Fibroblast of lung (primary cell): ENCODE measurements at places on chromosomes 11 and 22.

DNA sequence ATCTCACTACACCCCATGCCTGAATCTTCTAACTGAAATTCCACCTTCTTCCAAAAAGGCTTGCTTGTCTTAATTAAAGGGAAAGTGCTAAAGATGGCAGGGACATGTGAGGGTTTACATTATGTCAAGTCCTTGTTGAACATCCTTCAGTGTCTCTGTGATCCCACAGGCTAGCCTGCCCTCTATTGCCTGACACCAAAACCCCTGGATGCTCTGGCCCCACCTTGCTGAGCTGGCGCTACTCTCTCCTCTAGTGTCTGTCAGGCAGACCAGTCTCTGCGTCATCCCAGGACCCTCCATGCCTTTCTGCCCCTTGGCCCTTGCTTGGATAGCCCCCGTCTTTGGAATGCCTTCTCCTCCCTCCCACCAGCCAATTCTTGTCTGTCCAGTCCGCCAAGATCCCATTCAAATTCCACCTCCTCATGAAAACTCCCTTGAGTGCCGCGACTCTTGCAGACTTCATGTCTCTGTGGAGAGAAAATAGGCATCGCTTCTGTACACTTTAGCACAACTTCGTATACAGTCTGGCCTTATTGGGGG is 69.3 kb downstream of the PKNOX2 start:
- no peak for DNase-seq

DNA sequence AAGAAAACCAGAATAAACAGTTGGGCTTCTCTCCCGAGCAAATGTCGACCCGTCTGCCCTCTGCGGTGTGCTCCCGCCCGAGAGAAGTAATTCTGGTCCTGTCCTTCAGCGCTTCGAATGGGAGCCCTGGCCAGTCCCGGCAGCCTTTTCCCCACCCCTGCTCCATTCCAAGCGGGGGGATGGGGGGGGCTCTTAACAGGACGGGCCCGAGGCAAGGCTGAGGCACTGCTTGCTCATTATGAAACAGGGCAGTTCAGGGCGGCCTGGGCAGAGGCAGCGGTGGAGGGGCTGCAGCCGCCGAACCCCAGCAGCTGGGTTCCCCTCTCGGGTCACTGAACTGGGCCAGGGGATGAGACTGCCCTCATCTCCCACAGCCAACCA is 9.1 kb downstream of the BACE1-AS start:
- peak; percentile 69 for DNase-seq

GRCh38 chr11:13358596-13359270 is 81.1 kb downstream of the BMAL1 start:
- peak; percentile 33 for DNase-seq

DNA sequence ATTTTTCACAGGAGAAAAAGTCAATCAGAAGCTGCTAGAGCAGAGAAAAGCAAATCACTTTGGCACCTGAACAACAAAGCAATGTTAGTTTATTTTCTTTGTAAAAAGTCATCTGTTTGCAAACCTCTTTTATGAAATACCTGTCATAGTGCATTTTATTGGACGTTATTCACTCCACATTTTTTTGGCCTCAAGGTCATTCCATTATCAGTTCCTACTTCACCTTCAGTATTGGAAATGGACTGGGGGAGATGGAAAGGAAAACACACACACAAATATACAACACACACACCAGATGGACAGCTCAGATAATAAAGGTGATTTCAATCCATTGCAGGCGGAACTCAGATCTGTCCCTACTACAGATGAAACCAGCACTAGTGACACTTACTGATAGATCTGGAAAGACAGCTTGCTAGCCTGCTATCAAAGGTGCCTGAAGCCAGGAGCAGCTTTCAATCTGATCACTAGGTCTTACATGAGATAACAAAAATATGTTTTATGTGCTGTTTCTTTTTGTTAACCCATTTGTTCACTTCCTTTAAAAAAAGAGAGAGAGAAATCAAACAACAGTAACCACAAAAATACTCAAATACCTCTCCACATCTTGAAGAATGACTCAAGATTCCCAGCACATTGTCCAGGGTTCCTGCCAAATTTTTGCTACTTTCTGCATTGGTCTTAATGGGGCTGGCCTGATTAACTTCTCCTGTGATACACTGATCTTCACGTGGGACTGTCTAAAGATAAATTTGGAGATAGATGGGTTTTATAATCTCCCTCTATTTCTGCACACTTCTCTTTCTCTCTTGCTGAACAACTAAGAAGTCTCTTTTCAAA is 844.3 kb upstream of the TENM4 start:
- DNase-seq = peak; percentile 84

GRCh38 chr22:37240240-37240940 is 3.7 kb downstream of the RAC2 start:
- DNase-seq = no peak

DNA sequence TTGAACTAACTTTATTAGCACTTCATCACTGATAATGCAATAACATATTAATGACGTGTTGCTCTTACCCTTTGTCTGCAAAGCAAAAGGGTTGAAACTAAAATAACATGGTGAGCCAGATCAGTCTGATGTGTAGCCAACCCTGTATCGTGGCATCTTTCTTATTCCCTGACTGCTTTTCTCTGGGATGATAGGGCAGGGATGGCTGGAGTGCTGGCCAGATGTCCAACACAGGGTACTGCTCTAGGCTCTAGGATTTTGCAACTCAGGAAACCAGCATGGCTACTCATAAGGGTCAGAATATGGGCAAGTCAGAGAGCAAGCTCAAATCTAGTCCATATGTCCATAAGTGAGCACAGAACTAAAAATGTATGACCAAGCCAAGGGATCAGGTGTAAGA is 129.1 kb downstream of the SLC17A6 start:
- no peak for DNase-seq

DNA sequence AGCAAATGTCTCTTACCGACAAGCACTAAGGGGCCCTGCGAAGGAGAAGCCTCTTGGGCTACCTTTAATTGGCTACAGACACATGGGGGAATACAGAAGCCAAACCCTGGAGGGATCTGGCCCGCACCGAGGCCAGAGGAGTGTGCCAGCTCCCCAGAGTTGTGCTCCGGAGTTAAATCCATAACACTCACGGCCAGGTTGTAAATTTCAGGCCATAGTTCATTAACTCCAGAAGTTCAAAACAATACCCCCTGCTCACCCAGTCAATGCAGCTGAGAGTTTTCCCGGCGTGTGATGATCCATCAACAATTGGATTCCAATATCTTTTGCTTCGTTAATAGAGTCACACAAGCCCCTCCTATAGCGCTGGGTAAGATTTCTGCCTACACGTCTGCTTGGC is 371.5 kb downstream of the NXPE2 start:
- DNase-seq = no peak

DNA sequence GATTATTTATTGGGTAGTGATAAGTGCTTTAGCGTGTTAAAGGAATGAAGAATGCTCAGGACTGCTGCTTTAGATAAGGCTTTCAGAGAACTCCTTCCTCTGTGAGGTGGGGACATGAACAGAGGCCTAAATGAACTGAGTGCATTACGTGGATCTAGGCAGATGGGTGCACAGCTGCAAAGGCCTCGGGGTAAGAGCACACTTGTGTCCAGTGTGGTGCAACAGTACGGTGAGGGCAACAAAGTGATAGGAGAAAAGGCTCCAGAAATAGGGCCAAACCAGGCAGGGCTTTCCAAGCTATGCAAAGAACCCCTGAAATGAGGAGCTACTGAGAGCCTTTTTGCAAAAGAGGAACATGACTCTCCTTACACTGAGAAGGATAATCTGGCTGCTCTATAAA is 45.3 kb upstream of the ARHGAP32 start:
- no peak for DNase-seq

DNA sequence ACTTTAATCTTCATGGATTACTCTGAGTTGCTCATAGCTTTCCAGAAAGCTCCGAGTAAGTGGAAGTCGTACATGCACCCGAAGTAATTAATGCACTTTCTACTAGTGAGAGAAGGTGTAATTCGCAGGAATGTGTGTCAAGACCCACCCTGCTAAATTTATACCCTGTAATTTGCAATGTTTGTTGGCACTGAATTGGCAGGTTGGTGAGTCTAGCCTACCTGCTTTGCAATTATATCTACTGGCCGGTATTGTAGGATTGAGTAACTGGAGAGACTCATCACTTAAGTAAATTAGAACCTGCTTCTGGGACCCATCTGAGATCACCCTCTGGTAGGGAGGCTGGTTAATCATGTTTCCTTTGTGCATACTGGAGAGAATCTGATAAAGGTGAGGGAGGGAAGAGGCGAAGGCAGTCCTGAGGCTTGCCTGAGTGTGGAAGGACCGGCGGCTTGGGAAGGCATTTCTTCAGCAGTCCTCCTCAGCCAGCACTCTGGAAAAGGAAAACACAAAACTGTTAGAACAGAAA is 63.3 kb downstream of the LDLRAD3 start:
- DNase-seq = no peak

DNA sequence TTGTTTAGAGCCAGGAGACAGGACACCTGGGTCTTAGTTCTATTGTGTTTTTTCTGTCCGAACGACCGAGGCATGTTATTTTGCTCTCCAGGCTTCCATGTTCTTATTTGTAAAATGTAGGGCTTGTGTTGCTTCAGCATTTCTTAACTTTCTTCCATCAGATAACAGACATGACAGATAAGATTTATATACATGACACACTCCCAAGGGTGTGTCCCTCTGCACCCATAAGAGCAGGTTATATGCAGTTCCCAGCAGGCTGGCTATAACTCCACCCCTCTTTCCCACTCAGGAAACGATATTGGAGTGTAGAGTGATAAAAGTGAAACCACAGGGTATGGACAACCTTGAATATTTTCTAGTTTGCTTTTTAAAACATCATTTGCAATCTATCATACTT is 65.8 kb downstream of the APIP start:
- DNase-seq = no peak

DNA sequence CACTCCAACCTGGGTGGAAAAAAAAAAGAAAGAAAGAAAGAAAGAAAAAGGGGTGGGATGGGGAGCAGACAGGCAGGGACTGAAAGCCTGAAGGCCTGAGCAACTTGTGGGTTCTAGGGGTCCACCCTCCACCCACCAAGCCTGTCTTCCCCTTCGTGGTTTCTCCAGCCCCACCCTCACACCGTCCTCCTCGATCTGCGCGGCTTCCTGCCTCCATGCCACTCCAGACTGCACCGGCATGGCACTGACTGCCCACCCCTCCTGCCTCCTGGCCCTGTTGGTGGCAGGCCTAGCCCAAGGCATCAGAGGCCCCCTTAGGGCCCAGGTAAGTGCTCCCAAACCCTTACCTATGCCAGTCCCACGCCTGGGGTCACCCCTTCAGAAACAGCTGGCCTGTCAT is at the start of gene CTSW:
CTSW (plus strand) TSS at position 221 of the 400 bp plus-strand sequence; CDS start at position 239, 18 bp downstream.
- no peak for DNase-seq

- no peak for DNase-seq
Measured at GRCh38 chr11:44972746-44973435, 22.2 kb upstream of the TP53I11 start.

- no peak for DNase-seq
Measured at GRCh38 chr11:117022526-117022925, 75.7 kb downstream of the SIK3 start.

GRCh38 chr11:122404571-122404970 is 251.0 kb upstream of the UBASH3B start:
- DNase-seq = no peak

GRCh38 chr11:134332189-134332631 is 422 bp downstream of the GLB1L2 start:
- no peak for DNase-seq

DNA sequence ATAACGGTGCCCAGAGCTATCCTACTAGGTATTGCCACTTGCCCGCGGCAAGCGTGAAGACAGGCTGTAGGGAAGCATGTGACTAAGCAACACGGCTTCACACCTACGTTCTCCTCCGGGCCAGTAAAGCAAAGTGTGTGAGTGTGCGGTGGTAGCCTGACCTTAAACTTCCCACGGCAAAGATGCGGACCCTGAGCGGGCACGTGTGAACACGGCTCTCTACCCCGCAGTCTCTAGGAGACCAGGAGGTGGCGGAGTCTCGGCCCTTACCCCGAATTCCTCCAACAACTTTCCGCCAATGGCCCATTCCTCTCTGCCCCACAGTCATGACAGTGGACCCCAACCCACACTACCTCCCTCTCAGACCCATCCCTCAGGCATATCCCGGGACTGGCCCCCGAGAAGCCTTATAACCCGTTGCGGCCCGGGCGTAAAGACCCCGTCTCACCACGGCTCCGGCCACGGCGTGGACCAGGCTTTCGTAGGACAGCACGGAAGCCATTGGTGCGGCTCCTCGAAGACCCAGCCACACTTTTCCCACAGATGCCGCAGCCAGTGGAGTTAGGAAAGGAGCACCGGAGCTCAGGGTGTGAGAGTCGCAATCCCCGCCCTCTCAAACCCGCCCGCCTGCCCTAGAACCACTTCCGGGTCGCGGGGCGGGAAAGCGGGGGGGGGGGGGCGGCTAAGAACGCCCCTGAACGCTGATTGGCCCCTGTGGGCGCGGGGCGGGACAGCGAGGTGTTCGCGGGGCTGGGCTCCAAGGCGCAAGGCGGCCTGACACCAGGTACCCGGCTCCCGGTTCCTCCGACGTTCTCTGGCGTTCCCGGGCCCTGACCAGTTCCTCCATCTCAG is at the start of gene SLC25A17:
SLC25A17 (minus strand) TSS at position 600 of the 852 bp plus-strand sequence; CDS start at position 502, 98 bp downstream.
- DNase-seq = peak; percentile 78

- DNase-seq = no peak
Measured at GRCh38 chr22:49678842-49679170, 148.9 kb downstream of the BRD1 start.

GRCh38 chr22:49213731-49214352 is 613.8 kb downstream of the BRD1 start:
- no peak for DNase-seq

DNA sequence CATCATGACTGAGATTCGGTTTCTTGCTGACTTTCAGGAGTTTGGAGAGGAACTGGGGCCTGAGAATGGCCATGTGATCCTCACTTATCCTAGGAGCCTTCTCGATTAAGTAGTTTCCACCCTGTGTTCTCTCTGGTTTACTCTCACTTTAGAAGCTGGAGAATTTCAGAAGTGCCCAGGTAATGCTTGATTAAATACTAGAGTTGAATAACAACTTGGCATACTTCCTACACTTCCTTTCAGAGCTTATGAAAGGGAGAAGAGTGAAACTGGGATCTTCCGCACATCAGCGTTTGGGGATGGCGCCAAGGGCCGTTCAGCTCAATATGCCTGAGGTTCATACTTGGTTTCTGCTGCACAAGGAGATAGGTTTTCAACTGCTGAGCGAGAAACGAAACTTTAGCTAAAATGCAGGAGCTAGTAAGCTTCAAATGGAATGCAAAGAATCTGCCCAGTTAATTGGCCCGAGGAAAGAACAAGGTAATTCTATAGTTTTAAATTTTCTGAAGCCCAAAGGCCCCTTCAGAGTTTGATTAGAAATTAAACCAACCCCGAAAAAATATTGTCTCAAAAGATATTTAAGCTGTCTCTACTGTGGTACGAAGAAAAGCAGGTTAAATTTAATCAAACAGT is 823 bp upstream of the MUC15 start:
- no peak for DNase-seq
